ENCODE measurements at places on chromosomes 3 and 15.

- no peak for DNase-seq
Observed at GRCh38 chr3:32395496-32395895, 3.8 kb downstream of the CMTM7 start.

GRCh38 chr3:42667523-42668412, 14.3 kb downstream of the ZBTB47 start:
- no peak for DNase-seq

GRCh38 chr15:39581242-39581792, 438 bp downstream of the THBS1 start:
- DNase-seq = no peak

- DNase-seq = no peak
Observed at GRCh38 chr3:88657459-88657858, 450.0 kb upstream of the EPHA3 start.

DNA sequence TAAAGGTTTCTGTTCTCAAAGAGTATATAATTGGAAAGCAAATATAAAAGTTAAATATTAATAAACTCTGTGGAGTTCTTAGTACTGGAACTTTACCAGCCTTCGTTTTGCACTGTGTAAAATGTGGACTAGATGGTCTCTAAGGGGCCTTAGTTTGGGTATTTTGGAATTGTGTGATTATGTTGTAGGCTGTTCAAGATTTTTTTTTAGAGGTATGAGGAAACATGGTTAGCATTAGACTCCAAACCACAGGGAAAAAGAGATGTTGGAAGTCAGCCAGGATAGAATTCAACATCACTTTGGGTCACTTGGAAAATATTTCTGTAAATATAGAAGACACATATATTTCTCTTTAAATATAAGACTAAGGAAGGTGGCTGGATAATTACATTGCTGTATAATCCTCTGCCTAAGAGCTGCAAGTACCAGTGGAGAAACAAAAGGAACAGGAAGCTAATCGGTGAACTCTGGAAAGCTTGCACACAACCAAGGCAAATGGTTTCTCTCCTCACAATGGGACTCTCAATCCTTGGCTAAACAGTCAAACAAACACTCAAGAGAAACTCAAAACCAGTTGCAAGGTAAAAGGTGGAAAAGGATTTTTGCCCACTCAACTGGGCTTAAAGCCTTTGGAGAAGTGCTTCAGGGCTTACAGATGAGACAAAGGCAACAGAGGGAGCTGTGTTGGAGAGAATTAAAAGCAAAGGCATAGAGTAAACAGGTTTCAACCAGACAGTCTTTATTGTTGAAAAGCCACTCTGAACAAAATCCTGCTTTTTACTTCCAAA, 141.7 kb downstream of the NR1D2 start:
- no peak for DNase-seq

DNA sequence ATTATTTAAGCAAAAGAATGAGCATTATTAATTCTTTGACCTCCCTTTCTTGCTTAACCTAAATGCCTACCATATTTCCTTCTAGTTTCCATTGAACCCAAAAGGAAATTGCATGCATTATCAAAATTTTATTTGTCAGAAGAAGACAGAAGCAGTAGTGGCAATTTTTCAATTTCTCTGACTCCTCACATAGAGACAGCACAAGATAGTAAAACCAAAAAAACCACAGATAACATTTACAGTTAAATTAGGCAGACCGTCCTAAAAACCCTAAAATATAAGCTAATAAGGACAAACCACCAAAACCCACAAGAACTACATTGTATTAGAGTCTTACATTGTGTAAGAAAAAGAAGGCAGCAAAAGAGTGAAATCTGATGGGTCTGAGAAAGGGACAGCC, 27.1 kb downstream of the GOLGB1 start:
- DNase-seq = no peak

GRCh38 chr3:169362868-169363267, 300.6 kb downstream of the MECOM start:
- no peak for DNase-seq

- no peak for DNase-seq
Observed at GRCh38 chr15:84603630-84604379, 3.0 kb downstream of the ZSCAN2 start.

- no peak for DNase-seq
Observed at GRCh38 chr15:39670687-39671086, 89.8 kb downstream of the THBS1 start.

DNA sequence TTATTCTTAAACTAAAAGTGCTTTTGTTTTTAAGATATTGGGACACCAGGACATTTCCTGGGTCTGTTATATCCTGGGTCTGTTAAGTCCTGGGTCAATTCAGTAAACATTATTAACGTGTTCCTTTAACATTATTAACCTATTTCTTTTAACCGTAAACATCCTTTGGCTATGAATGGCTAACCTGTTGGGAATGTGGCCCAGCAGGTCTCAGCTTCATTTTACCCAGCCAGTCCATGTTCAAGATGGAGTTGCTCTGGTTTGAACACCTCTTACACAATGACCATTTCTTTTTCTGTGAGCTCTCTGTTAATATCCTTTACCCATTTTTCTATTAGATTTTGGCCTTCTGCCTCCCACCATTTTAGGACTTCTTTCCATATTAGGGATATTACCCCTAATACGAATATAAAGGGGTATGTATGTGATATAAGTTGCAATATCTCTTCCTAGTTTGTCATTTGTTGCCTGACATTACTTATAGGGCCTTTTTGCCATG, 88.9 kb upstream of the NEDD4 start:
- DNase-seq = no peak

- DNase-seq = peak; percentile 9
Observed at GRCh38 chr15:37981775-37982174, 47.3 kb downstream of the TMCO5A start.

DNA sequence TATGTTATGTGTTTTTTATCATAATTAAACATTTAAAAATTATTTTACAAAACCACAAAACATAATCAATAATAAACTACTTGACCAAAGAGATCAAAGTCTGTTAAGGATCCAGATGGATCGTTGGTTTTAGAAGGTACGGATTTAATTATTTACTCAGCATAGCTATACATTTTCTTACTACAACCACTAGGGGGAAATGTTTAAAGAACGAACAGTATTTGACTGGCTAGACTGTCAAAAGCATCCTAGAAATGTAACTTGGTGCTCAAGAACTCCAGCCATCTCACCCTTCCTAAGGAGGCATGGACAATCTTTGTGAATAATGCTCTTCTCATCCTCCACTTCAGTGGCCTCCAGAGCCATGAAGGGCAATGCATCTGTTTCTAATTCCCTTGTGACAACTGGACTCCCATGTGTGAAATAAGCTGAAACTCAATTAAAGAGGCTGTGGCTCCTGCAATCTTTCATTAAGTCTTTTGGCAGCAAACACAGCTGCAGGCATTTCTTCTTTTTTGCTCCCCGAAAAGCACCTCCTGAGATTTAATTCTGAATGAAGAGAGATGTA, 94.7 kb upstream of the TUSC7 start:
- DNase-seq = no peak

- no peak for DNase-seq
Observed at GRCh38 chr3:59001675-59002074, 48.1 kb downstream of the CFAP20DC start.

- DNase-seq = no peak
Observed at GRCh38 chr3:171678971-171679492, 131.3 kb downstream of the PLD1 start.

DNA sequence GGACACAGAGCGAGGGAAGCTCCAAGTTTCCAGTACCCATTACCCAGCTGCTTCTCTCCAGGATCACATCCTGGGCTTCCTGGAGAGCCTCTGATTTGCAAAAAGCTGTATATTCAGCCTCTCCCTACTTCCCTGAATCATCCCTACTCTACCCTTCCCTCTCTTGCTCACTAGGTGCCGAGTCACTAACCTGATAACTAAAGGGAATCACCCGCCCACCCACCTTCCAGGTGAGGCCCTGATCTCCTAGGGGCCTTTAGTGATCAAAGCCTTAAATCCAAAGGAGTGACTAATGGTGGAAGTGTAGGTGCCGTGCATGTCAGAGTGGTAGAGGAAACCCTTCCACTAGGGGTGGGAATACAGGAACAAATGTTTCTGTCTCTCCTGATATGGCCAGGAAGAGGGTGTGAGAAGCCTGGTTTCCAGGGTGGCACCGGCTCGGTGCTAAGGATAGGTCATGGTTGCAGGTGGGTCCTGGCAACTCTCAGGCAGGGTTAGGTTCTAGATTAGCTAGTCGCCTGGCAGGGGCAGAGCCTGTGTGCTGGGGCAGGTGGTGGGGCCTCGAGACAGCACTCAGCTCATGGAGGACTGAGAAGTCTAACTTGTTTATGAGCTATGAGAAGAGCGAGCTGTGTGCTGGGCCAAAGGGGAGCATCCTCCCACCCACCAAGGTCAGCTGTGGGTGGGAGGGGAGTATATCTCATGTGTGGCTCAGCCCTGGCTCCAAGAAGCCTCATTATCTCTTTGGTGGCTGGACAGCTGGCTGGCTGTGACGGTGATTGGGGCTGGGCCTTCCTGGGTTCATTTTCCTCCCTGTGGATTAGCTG, 10.1 kb downstream of the SEMA7A start:
- DNase-seq = no peak

GRCh38 chr3:121515862-121516261, 29.9 kb downstream of the POLQ start:
- DNase-seq = no peak

- no peak for DNase-seq
Observed at GRCh38 chr3:197327701-197328100, 29.3 kb upstream of the DLG1 start.

DNA sequence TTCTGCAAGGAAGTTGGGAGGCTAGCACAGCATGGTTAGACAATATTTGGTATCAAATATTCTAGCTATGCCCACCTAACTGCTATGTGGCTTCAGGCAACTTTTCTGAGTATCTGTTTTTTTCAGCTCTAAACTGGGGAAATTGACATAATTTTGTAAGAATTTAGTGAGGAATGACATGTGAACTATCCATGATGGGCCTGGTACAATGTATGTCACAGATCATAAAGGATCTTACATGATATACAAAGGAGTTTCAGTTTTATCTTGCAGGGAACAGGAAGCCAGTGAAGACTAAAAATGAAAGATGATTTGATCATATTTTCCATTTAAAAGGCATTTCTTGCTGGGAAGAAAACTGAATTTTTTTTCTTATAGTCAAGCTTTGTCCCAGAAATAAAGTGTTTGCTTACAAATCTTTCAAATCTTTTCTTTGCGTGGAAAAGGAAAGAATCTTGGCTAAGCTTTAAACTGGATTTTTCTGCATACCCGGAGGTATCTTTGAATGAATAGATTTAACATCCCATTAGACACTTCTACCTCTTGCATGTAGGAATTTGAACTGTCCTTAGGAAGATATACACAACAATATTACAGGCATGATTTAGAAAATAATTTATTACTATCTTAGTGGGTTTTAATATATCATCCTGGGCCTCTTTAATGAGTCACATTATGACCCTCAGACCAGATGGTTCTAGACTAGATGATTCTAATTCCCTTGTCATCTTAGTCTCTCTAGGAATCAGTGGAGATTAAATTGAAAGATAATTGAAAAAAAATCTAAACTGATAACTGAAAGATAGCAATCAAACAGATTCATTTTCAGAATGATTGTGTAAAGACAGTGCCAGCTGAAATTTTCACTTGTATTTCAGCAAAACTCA, 436.0 kb upstream of the THBS1 start:
- no peak for DNase-seq

DNA sequence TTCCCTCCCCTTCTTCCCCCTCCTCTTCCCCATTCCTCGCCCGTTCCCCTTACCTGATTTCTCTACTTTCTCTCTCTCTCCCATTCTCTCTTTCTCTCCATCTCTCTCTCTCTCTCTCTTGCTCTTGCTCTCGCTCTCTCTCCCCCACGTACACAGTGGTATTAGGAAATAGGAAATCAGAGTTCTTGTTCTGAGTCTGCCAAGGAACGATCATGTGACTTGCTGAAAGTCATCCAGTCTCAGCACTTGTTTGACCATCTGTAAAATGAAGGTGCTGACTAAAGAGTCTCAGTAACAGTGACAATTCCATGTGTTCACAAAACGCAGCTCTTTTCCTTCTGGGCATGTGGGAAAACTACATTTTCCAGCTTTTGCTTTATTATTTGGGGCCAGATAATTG, 445.0 kb upstream of the TGFBR2 start:
- DNase-seq = no peak

GRCh38 chr3:42827654-42828053, 18.4 kb downstream of the ACKR2 start:
- no peak for DNase-seq

GRCh38 chr3:123854905-123855304, 29.2 kb downstream of the MYLK start:
- DNase-seq = no peak

DNA sequence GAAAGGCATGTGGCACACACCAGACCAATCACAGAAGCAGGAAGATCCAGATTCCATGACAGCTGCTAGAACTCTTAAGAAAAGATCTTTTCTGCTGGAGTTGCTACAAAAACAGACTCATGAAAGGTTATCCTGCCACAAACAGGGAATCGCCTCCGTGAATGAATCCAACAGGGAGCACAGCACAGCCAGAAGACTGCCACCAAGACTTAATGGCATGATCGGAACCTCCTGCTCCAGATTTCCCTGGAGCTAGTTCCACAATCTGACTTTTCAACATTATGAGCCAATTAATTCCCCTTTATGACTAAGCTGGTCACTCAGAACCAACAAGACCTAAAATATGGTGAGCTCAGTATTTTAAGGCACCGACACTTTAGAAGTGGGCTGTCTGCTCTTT, 232.5 kb downstream of the FOXP1 start:
- no peak for DNase-seq

- DNase-seq = no peak
Observed at GRCh38 chr3:47347217-47347801, 33.5 kb upstream of the PTPN23 start.

GRCh38 chr3:55330355-55330754, 156.8 kb downstream of the WNT5A start:
- peak; percentile 75 for DNase-seq

DNA sequence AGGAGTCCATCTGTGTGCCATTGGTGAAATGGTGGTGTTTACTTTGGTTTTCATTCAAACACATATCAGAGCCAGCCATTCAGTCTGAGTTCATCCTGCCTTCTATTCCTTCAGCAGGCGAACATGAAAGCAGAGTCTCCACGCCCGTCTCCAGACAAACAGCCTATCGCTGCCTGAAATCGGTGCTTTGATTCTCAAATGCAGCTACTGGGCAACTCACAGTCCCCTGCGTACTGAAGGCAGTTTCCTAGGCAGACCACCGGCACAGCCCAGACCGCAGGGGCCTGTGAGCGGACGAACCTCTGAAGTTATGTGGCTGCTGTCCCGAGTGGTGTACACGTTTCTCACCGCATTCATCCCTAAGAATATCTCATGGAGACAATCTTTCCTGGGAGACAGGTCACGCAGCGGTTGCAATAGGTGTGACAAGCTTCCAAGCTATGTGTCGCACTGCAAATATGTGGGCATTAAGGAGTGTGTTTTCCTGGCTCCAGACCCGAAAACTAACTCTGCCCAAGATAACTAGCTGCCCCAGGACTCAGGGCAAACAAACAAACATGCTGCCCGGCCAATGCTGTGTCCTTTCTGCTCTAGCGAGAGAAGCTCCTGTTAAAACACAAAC, 16.9 kb upstream of the RYR3 start:
- no peak for DNase-seq

- no peak for DNase-seq
Observed at GRCh38 chr15:45751629-45752028, 116.8 kb downstream of the SQOR start.

- no peak for DNase-seq
Observed at GRCh38 chr3:12758025-12758781, 856 bp downstream of the TMEM40 start.

Measured in NCI-H526 treated with DMSO at 0.1 percent for 48 hours (cell line).